NCI-H1694 (cell line): ENCODE measurements at places on chromosomes 12 and 14.

GRCh38 chr14:79510659-79511058 is 700.6 kb downstream of the DIO2 start:
- no peak for DNase-seq

DNA sequence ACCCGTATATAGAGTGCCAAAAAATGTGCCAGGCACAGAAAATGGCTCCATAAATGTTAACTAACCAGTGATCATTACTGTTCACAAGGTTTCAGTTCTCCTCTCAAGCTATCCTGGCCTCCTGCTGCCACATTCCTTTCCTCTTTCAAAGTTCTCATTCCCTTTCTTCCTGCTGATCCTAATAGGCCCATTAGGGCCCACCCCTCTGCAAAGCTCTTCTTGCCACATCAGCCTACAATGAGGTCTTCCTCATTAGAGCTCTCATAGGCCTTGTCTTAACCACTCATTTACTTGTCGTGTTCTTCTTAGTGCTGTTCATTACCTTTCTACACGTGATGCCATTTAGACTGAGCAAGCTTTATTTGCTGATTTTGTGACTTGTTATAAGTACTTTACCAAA is 40.5 kb downstream of the RPS29 start:
- no peak for DNase-seq

- no peak for DNase-seq
Measured at GRCh38 chr12:111759991-111760390, 6.7 kb upstream of the ALDH2 start.

DNA sequence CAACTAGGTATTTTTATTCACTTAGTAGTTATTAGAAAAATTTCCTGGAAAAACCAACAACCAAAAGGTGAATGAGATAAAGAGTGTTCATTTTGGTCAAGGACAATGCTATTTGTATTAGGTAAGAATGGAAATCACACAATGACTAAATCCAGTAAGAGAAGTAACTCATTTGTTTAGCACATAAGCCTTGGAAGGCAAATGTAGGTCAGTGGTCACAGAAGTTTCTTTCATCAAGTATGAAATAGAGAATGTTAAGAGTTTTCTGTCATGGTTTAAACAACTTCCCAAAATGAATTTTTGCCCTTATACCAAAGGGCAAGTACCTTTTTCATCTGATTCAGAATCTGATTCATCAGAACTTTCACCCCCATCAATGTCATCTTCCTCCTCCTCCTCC is 101.7 kb downstream of the KIF21A start:
- no peak for DNase-seq

DNA sequence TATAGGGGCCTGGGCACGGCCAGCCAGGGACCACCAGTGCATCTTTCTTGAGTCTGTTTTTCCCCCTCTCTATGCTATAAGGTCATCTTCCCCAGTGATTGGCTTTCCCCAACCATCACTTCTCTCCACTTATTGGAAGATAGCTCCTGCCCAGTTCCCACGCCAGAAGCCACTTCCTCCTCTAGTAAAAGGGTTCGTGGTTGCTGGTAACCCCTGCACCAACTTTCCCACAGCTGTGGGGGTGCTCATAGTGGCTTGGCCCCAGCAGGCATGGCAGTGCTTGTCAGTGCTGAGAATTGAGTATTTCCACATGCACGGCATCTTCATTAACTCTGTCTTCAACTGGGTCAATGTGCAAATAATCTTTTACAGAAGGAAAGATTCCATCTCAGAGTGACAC is 215.4 kb downstream of the FOXN3 start:
- DNase-seq = no peak

- DNase-seq = no peak
Measured at GRCh38 chr14:22471545-22472121, 117.4 kb downstream of the DAD1 start.

GRCh38 chr12:49236423-49236822 is 28.5 kb upstream of the TUBA1C start:
- DNase-seq = no peak

DNA sequence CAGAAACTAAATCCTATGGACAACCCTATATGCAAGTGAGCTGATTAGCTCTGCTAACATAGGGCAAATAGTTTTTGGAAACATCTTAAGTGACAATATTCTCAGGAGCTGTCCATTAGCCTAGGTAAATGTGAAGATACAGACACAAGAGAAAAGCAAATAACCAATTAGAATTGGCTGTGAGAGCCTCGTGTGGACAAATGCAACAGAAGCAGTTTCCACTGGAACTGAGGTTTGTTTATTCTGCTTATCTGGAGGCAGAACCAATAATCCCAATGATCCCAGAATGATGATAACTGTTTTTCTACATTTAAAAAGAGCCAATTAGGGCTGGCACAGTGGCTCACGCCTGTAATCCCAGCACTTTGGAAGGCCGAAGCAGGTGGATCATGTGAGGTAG is 43.2 kb upstream of the YAF2 start:
- DNase-seq = no peak

DNA sequence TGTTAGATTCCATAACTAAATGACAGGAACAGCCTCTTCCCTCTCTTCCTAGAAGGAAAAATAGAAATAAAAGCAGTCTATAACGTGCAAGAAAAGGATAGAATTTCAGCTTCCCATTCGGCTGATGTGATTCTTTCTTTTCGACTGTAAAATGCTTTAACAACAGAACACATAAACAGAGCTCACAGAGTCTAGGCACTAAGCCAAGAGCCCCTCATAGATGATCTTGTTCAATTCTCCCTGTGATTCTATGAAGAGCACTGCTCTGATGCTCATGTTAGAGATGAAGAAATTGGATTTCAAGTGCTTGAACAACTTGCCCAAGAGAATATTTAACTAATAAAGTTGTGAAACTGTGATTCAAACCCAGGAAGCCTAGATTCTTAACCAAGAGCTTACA is 232.7 kb downstream of the RPAP3 start:
- DNase-seq = no peak

- DNase-seq = no peak
Measured at GRCh38 chr12:132322206-132323132, 6.9 kb downstream of the GALNT9 start.

- no peak for DNase-seq
Measured at GRCh38 chr14:105660816-105661531, 134.6 kb downstream of the TMEM121 start.

DNA sequence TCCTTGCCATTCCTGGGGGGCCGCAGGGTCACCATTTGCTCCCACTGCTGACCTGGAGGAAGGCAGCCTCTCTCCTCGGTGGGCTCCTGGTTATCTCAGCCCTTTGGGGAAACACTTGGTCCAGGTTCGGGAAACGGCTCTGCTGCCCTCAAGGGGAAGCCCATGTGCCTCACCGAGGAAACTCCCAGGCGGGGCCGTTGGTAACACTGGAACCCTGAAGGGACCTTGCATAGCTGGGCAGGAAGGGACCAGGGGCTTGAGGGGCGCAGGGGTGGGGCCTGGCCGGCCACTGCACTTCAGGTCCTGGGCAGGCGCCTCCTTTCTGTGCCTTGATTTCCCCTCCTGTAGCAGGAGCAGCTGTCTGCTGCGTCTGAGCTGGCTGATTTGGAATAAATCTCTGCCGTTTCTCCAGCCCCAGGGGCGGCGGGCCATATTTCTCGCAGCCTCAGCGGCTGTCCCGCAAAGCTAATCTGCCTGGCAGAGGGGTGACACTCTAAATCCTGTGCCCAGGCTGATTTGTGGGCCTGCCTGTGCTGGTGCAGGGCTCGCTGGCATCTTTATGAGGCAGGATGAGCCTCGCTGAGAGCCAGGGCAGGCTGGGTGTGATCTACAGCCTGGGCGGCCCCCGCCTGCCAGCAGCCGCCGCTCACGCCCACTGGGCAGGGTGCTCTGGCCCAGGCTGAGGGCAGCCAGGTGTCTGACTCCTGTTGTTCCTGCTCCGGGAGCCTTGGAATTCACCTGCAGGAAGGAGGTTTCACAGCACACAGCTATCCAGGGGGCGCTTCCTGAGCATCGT is 49.7 kb downstream of the KIF26A start:
- DNase-seq = no peak

DNA sequence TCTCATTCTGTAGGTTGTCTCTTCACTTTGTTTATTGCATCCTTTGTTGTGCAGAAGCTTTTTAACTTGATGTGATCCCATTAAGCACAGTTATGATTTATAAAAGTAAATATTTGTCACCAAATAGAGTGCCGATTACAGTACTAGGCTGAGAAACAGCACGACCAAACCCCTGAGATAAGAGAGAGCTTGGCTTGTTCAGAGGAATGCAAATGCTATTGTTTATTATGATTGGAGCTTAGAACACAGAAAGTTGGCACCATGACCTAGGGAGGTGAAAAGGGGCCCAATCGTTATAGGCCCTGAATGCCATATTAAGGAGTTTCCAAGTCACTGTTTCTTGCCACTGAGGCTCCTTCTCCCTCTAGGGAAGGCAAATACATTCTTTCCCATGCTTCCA is 214.9 kb downstream of the KITLG start:
- DNase-seq = no peak

- DNase-seq = peak; percentile 69
Measured at GRCh38 chr14:79567306-79567705, 644.0 kb downstream of the DIO2 start.

GRCh38 chr12:31524791-31525495 is 66.0 kb downstream of the DENND5B start:
- no peak for DNase-seq

DNA sequence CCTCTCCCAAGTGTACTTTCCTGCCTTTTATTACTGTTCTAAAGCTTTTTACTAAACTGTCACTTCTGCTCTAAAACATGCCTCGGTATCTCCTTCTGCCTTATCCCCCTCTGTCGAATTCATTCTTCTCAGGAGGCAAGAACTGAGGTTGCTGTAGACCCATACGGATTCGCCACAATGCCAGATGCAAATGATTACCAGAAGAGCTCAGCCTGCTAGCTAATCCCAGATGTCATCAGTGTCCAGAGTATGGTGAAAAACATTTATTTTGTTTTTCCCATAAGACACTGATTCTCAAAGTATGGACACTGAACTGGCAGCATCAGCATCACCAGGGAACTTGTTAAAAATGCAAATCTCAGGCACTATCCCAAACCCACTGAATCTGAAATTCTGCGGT is 359.3 kb downstream of the TMTC2 start:
- DNase-seq = no peak

DNA sequence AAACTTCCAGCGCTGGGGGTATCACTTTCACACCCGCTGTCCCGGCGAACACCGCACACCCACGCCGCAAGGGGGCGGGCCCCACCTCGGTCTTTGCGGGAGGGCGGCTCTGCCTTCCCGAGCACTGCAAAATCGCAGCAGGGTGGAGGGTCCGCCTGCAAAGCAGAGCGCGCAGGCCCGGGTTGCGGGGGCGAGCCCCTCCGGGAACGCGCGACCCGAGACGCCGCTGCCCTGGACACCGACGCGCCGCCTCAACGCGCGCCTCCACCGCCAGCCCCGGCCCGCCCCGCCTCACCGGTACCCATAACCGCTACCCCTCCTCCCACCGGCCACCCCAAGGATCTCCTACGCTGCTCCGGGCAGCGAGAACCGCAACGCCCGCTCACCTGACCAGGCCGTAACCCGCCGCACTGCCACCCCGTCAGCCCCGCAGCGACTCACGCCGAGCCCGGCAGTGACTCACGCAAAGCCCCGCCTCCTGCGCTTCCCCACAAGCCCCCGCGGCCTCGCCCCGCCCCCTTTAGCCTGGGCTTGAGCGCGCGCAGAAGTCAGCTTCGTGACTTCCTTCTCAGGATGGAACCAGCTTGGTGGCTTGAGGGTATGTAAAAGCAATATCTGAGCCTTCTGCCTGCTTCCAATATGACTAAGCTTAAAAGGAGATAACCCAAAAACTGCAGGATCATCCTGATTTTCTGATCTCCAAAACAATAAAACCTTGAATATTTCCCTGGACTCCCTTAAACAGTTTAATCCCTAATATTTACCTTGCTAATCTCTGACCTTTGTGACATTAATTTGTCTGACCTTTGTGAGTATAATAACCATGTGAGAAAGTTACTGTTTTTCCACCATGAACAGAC is at the start of gene RPAP3:
Gene RPAP3, minus strand, starts transcription at position 465 of the 860 bp plus-strand sequence. CDS start 3,190 bp downstream, outside the sequence.
- DNase-seq = peak; percentile 63

- DNase-seq = no peak
Measured at GRCh38 chr12:79873201-79873600, 61.7 kb downstream of the PPP1R12A start.
